ENCODE measurements at places on chromosomes 11 and 22. TPM values are rescaled to one million over a fixed set of nuclear protein-coding genes. Genes with fewer than 3 reads are reported as not detected.
A peak's percentile ranks its signal among the peaks of the same experiment; 100 is the strongest.

The PLA2G3 gene
- not detected for total RNA-seq

The CASP12 gene
- total RNA-seq = 2.0 TPM

The PIWIL4 gene
- 3.6 TPM for total RNA-seq

The GGTLC2 gene
- total RNA-seq = not detected

The KRTAP5-8 gene
- not detected for total RNA-seq

The VWCE gene
- total RNA-seq = 39.9 TPM

The RFPL2 gene
- total RNA-seq = not detected

The PYGM gene
- 1.8 TPM for total RNA-seq

The TMPRSS6 gene
- total RNA-seq = not detected

The ABCG4 gene
- not detected for total RNA-seq

The DAGLA gene
- total RNA-seq = 1.5 TPM

DNA sequence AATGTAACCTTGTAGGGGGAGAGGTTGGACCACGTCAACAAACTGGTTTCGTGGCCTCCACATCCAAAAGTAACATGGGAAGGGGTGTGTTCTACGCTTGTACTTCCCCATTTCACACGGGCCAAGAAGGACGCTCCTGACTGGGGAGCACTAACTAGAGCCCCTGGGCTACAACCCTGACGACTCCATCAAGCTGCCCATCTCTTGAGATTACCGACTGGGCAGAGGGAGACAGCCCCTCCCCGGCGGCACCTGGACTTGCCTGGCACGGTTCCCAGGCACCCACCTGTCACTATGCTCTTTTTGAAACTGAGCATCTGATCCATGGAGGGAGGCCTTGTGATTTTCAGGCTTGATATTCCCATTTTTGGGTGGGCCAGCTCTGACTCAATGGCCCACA lies 68.5 kb downstream of the SHANK2 start:
- H3K27me3 ChIP-seq = no peaks in the 10 kb centered on the region
- H3K36me3 ChIP-seq = no peaks in the 10 kb centered on the region
- DNase-seq = no peak
- H3K4me3 ChIP-seq = no peak overlapping the region
- no peaks in the 10 kb centered on the region for H3K4me1 ChIP-seq

DNA sequence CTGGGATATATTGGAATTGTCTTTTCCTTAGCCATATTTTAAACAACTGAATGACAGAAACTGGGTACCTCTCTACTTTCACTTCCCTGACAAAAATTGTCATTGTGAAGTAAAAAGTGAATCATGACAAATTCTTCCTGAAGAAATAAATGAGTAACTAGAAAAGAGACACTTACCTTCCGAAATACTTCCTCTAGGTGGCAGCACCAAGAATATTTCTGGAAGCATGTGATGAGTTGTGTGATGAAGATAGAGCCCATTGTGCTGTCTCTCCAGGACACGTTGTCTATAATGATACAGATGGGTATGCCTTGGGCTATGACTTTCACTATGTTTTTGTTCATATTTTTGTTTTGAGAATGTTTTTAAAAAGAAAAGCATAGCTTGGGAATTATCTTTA lies 21.5 kb downstream of the CASP4 start:
- no peak overlapping the region for H3K4me3 ChIP-seq
- H3K27ac ChIP-seq = no peak overlapping the region
- no peaks in the 10 kb centered on the region for H3K36me3 ChIP-seq
- DNase-seq = no peak
- no peaks in the 10 kb centered on the region for H3K27me3 ChIP-seq
- no peaks in the 10 kb centered on the region for H3K4me1 ChIP-seq

GRCh38 chr11:126310200-126310991 lies 6.5 kb downstream of the DCPS start:
- no peak overlapping the region for H3K4me3 ChIP-seq
- no peak overlapping the region for H3K27ac ChIP-seq
- H3K27me3 ChIP-seq = no peaks in the 10 kb centered on the region

DNA sequence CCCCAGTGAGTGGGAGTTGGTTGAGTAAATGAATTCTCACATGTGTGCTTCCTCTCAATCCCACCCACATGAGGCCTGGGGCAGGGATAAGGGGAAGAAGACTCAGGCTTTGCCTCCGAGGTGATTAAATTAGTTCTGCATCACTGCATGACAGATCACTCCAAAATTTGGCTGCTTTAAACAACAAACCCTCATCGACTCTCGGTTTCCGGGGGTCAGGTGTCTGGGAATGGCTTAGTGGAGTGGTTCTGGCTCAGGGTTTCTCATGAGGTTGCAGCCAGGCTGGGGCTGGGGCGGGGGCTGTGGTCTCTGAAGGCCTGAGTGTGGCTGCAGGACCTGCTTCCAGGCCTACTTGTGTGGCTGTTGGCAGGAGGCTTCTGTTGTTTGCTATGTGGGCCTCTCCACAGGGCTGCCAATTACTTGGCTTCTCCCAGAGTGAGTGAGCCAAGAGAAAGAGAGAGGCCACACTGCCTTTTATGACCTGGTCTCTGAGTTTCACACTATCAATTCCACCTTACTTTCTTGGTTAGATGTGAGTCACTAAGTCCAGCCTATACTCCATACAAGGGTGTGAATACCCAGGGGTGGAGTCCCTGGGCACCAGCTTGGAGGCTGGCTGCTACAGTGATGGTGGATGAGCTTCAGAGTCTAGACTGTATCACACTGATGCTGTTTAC lies 15.9 kb downstream of the MOGAT2 start:
- no peak for DNase-seq
- H3K27ac ChIP-seq = no peak overlapping the region
- no peaks in the 10 kb centered on the region for H3K4me1 ChIP-seq
- H3K36me3 ChIP-seq = no peaks in the 10 kb centered on the region

DNA sequence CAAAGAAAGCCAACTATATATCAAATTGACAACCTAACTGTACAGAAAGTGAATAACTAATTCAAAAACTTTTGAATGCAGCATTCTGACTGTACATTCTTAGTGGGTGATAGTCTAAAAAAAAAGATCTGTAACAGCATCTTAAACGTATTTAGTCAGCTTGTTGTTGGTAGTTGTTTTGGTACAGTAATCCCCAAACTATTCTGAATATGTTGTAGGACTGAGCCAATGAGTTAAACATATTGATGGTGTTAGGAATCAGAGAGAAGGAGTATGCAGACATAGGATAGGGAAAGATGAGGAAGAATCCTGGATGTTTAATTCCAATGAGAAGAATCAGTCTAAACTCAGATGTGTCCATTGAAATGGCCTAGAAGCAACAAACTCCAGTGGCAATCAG lies 41.9 kb upstream of the KIRREL3 start:
- H3K27ac ChIP-seq = no peak overlapping the region
- H3K4me3 ChIP-seq = no peak overlapping the region
- no peak for DNase-seq

- H3K27ac ChIP-seq = no peak overlapping the region
- peaks cover 8% of the 10 kb centered on the region for H3K4me1 ChIP-seq
- H3K36me3 ChIP-seq = no peaks in the 10 kb centered on the region
Measured at GRCh38 chr22:45314054-45314721, 4.5 kb downstream of the FAM118A start.

- peak overlapping the region; percentile 81 for H3K27ac ChIP-seq
- peak; percentile 22 for DNase-seq
- no peaks in the 10 kb centered on the region for H3K27me3 ChIP-seq
- no peaks in the 10 kb centered on the region for H3K36me3 ChIP-seq
- peaks cover 49% of the 10 kb centered on the region for H3K4me1 ChIP-seq
- no peak overlapping the region for H3K4me3 ChIP-seq
Measured at GRCh38 chr11:78166855-78167469, 21.5 kb downstream of the KCTD21 start.

GRCh38 chr11:130915603-130916237 lies 559 bp downstream of the SNX19 start:
- H3K27me3 ChIP-seq = no peaks in the 10 kb centered on the region
- peak overlapping the region; percentile 89 for H3K4me3 ChIP-seq
- H3K27ac ChIP-seq = no peak overlapping the region

- H3K4me3 ChIP-seq = no peak overlapping the region
- H3K36me3 ChIP-seq = no peaks in the 10 kb centered on the region
- H3K27me3 ChIP-seq = no peaks in the 10 kb centered on the region
- no peak overlapping the region for H3K27ac ChIP-seq
- no peaks in the 10 kb centered on the region for H3K4me1 ChIP-seq
- DNase-seq = no peak
Measured at GRCh38 chr11:81476345-81476744, 1257.3 kb downstream of the FAM181B start.

- H3K4me1 ChIP-seq = no peaks in the 10 kb centered on the region
- no peaks in the 10 kb centered on the region for H3K36me3 ChIP-seq
- H3K27me3 ChIP-seq = no peaks in the 10 kb centered on the region
- no peak for DNase-seq
- no peak overlapping the region for H3K4me3 ChIP-seq
Measured at GRCh38 chr22:47281126-47282106, 519.0 kb downstream of the TBC1D22A start.

DNA sequence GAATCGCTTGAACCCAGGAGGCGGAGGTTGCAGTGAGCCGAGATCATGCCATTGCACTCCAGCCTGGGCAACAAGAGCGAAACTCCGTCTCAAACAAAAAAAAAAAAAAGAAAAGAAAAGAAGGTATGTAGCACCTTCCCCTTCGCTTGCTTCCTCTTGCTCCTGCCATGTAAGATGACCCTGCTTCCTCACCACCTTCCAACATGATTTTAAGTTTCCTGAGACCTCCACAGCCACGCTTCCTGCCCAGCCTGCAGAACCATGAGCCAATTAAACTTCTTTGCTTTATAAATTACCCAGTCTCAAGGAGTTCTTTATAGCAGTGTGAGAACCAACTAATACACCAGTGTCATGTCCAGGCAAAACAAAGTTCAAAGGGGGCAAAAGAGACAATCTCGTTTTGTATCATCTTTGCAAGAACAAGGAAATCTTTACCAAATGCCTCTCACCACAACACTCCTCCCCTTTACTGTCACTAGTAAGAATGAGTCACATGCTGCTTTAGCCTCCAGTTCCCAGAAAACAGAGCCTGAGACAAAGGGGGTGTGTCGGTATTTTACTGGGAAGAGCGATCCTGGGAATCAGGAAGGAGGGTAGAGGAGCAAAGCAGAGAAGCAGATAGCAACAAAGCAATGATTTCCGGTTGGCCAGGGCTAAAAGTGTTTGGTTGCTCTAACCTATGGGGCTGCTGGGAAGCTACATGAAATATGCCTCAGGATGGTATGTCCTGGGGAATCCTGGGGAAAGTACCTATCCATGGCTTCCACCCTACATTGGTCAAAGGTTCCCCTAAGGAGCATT lies 10.5 kb upstream of the MCHR1 start:
- H3K27me3 ChIP-seq = no peaks in the 10 kb centered on the region
- no peak overlapping the region for H3K4me3 ChIP-seq
- no peak for DNase-seq
- H3K27ac ChIP-seq = no peak overlapping the region

DNA sequence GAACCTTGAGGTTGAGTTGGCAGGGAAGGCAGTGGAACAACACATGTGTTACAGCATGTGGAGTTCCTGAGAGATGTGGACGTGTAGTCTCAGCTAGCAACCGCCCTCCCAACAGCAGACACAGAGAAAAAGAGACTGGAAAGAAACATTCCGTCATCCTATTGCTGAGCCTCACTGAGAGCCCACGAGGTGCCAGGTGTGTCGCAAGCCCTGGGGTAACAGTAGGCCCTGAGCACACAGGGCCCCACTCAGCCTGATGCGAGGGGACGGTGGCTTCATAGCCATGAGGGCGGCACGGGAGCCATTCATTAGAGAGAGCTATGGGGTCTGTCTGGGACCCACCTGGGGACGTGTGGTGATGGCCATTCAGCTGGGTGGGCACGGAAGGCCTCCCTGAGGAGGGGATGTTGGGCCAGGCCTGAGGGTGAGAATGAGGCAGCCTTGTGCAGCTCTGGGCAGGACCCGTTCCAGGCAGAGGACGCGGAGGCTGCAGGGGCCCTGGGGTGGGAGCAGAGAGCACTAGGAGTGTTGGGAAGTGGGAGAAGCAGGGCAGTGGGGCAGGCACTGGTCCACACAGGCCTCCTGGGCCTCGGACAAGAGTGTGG lies 26.2 kb downstream of the MPPED1 start:
- H3K27ac ChIP-seq = no peak overlapping the region
- no peak overlapping the region for H3K4me3 ChIP-seq
- H3K36me3 ChIP-seq = no peaks in the 10 kb centered on the region
- no peak for DNase-seq
- no peaks in the 10 kb centered on the region for H3K27me3 ChIP-seq
- no peaks in the 10 kb centered on the region for H3K4me1 ChIP-seq

- H3K27me3 ChIP-seq = no peaks in the 10 kb centered on the region
- no peak overlapping the region for H3K27ac ChIP-seq
- DNase-seq = no peak
- H3K36me3 ChIP-seq = no peaks in the 10 kb centered on the region
Measured at GRCh38 chr11:96238563-96239135, 104.3 kb downstream of the MAML2 start.

GRCh38 chr11:69114811-69115523 lies 40.8 kb upstream of the SMIM38 start:
- no peaks in the 10 kb centered on the region for H3K36me3 ChIP-seq
- no peak overlapping the region for H3K4me3 ChIP-seq
- no peaks in the 10 kb centered on the region for H3K4me1 ChIP-seq
- H3K27me3 ChIP-seq = no peaks in the 10 kb centered on the region
- H3K27ac ChIP-seq = no peak overlapping the region
- DNase-seq = no peak

DNA sequence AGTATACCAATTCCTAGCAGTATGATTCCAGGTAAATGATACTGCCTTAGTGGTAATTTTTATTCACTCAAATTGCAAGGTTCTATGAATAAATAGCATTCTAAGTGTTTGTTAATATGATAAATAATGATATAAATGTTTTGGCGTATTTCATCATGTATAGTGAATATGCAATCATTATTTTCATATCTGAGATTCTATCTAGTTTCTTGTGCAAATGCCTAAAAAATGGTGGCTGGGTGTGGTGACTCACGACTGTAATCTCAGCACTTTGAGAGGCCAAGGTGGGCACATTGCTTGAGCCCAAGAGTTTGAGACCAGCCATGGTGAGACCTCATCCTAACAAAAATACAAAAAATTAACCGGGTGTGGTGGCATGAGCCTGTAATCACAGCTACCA lies 13.9 kb downstream of the HIPK3 start:
- H3K4me1 ChIP-seq = peaks cover 13% of the 10 kb centered on the region
- H3K27me3 ChIP-seq = no peaks in the 10 kb centered on the region
- H3K36me3 ChIP-seq = no peaks in the 10 kb centered on the region
- H3K27ac ChIP-seq = no peak overlapping the region
- DNase-seq = no peak
